ENCODE measurements at places on chromosomes 2 and 18. TPM values are rescaled to one million over a fixed set of nuclear protein-coding genes. Genes with fewer than 3 reads are reported as not detected.

- peak; percentile 57 for DNase-seq
Measured at GRCh38 chr2:100321179-100321865, 979 bp downstream of the LONRF2 start.

GRCh38 chr2:11031876-11032275 is 120.1 kb downstream of the KCNF1 start:
- DNase-seq: no peak

The CUL3 gene
- 34.6 TPM for total RNA-seq

GRCh38 chr2:169673921-169674320 is 20.3 kb downstream of the CFAP210 start:
- DNase-seq: no peak

GRCh38 chr2:210540900-210541289 is 15.5 kb upstream of the CPS1 start:
- no peak for DNase-seq

The ITGB6 gene
- total RNA-seq: 0.18 TPM

DNA sequence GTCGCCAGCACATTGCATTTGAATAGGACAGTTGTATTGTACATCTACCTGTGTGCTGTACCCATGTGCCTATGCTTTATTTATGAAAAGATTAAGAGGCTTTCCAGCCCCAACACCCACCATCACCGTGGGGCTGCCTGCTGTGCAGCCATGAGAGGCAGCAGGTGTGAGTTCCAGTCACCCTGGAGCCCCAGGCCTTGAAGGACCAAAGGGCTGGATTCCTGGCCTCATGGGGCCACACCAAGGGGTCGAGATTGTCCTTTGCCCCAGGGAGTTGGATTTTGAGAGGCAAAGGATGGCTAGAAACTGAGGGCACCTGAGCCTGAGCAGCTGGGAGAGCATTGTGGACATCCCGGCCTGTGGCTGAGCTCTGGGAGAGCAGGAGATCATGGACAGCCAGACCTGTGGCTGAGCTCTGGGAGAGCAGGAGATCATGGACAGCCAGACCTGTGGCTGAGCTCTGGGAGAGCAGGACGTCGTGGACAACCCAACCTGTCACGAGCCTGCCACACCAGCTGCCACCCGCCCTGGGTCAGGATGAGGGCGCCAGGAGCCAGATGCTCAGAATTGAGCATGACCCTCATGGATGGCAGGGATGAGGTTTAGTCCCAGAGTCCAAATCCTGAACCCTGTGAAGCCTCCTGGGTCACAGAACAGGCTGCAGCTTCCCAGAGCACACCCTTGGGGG is 182.5 kb upstream of the RAB6C start:
- no peak for DNase-seq

- no peak for DNase-seq
Measured at GRCh38 chr2:121545257-121545656, 14.6 kb downstream of the RNU4ATAC start.

The KIAA2012 gene
- 0.30 TPM for total RNA-seq

The TMEM17 gene
- total RNA-seq: 0.50 TPM

- no peak for DNase-seq
Measured at GRCh38 chr2:85954590-85955458, 66.0 kb upstream of the ST3GAL5 start.

The SERPINB10 gene
- not detected for total RNA-seq

DNA sequence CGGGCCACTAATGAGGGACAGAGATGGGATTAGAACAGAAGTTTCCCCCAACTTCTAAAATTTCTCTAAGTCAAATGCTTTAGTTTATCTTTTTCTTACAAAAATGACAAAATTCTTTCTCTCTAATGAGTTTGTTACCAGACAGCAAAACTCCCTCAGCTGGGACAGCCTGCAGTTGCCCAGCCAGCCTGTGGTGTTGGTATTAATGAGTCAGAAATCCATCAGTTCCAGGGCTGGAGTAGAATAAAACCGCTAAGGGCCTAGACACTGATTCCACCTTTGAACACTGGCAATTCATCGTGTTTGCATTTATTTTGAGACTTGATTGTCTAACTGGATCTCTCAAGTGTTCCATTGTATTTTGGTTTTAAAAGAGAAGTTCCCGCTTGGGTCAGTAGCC is 38.3 kb upstream of the SMAD2 start:
- no peak for DNase-seq

DNA sequence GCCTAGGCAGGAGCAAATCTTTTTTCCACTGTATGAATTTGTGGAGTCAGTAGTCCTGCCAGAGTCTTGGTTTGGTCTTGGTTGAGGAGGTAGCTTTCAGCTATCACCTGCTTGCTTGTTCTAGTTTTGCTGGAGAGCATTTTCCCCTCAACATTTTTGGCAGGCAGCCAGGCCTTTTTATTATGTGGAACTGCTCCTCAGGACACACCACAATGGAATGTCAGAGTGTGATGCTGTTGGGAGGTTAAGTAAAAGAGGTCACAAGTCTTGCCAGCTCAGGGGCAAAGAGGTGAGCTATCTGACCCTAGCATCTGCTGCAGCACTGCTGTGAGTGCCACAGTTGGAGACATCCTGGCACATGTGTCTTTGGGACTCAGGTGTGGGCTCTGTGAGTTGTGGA is 258.0 kb downstream of the CNTNAP5 start:
- DNase-seq: no peak

The NT5DC4 gene
- total RNA-seq: not detected

DNA sequence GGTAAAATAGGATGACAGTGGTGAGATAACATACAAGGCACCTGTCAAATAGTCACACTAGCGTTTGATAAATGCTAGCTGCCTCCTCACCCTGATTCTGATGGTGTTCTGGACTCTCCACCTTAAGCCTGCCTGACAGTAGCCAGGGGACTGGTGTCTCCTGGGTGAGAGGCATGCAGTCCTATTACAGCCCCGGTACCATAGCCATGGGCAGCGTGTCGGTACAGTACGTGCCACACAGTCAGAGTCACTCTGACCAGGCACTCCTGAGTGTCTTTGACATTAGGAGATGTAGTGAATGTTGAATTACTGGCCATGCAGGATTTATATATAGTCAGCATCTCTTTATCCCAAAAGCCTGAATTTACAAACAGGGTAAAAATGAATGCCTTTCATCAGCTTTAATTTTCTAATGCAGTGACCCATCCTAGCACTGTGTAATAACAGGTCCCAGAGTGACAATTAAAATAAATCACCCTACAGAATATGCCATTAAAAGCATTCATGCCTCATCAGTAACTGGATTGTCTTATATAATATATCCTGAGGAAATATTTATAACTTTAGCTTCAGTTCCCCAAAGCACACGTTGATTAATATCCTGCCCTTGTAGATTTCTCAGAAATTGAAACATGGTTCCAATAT is 760.3 kb upstream of the SOX11 start:
- no peak for DNase-seq

The LINC00305 gene
- not detected for total RNA-seq

DNA sequence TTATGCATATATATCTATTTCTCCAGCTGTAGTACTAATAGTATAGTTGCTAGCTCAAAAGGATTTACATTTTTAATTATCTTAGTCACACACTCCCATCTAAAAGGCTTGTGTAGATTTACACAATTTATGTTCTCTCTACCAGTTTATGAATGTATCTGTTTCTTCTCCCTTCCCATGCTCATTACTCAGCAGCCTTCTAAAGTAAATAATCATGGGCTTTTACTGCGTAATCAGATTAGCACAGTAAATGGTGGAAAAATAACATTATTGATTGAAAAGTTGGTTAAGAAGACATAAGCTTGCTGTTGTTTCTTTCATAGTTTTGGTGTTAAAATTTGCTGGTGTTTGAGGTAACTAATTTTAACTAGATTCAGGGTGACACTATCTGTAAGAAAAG is 81.8 kb downstream of the PTPN4 start:
- no peak for DNase-seq

- DNase-seq: no peak
Measured at GRCh38 chr2:213205944-213206343, 54.5 kb upstream of the IKZF2 start.

GRCh38 chr2:222430071-222430470 is 5.7 kb downstream of the SGPP2 start:
- no peak for DNase-seq

DNA sequence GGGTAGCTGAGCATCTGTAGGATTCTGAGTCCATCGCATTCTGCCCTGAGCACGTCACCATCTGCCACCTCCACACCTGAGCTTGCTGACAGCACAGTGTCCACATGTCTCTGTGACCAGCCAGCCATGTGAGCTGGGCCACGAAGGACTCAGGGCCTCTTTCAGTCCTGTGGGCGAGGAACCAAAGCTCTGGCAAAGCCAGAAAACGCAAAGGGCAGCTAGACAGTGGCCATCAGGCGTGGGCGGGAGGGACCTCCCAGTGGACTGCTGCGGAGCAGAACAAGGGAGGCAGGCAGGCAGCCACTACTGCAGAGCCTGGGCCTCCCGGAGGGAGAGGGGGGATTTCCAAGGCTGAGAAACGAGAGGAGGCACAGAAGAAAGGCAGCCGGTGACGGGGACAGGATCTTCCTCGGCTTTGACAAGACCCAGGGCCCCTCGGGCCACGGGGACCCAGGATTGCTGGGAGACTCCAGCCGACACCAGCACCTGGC is 274.6 kb upstream of the SALL3 start:
- DNase-seq: no peak

GRCh38 chr2:96400049-96401000 is 64.8 kb downstream of the NCAPH start:
- no peak for DNase-seq

The TEX44 gene
- not detected for total RNA-seq
